Sigmoid colon (tissue), 7 donors: ENCODE measurements at places on chromosomes 16 and 17.

DNA sequence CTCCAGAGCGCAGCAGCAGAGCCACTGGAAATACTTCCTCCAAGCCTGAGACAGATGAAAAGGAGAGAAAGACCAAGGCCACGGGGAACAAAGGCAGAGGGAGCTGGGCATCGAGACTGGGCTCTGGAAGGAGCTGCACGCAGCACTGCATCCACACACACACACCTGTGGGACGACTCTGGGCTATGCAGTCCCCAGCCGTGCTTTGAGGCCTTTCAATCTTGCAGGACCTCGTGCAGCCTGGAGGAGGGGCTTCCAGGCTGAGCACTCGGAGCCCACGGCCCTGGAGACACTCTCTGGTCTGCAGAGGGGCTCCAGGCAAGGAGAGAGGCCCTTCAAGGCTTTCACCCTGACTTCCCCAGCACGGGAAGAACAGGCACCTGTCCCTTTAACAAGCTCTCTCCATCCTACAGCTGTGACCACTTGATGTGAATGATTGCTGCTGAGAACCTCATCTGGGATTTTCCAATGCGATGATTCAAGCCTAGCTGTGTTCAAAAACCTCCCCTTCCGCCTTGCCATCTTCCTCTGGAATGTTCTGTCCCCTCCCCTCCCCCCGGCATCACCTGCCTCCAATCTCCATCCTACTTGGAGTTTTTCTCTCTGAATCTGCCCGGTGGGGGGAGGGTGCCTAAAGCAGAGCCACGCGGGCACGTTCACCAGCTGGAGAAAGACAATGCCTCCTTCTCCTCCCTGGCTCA is 37.5 kb downstream of the RBFOX3 start:
- peak; percentile 26 for DNase-seq

DNA sequence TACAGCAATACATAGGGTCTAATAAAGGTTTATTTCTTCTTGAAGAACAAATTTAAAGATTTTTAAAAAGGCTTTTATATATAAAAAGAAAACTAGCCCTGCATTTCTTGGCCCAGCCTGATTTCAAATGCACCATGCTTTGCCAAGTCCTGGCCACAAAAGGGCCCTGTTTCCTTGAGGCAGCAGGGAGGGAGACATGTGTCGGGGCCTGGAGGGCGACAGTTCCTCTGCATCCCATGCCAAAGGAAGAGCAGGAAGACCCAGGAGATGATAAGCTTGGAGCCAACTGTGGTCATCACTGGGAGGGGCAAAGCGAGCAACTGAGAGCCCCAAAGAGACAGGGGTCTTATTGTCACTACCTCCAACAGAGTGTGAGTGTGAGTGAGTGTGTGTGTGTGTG is 571.5 kb upstream of the PSMD7 start:
- no peak for DNase-seq

DNA sequence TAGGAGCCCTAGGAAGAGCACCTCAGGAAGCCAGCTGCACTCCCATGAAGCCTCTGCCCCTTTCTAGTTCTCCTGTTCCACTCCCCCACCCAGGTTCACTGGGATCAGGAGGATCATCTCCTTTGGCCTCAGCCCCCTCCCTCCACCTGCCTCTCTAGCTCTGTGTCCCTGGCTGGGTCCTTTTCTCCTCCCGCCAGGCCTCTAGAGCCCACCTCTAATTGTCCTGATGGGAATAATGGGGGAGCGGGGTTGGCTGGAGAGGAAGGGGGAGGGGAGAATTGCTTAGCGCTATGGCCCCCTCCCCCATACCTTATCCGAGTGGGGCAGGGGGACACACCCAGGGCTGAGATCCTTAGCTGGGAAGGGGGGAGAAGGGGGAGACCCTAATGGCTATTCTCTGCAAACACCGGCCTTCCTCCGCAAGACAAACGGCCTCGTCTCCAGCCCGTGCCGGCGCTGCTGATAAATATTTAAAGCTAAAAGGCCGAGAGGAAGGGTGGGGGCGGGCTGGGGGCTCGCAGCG is 997 bp downstream of the HOXB7 start:
- DNase-seq = no peak

GRCh38 chr16:83774066-83774465 is 33.7 kb upstream of the HSBP1 start:
- no peak for DNase-seq

GRCh38 chr17:78366109-78366848 is 6.4 kb upstream of the SOCS3 start:
- no peak for DNase-seq

DNA sequence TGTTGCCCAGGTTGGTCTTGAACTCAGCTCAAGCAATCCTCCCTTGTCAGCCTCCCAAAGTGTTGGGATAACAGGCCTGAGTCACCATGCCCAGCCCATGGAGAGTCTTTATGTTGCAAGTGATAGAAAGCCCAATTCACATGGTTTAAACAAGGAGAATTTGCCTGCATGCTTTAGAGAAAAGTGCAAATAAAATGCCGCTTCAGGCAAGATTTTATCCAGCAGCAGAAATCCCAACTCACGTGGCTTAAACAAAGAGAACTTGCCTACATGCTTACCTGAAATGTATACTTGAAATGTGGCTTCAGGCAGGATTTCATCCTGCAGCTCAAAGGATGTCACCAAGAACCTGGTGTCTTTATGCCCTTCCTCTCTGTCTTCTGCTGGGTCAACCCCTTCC is 28.8 kb upstream of the XYLT2 start:
- DNase-seq = no peak

DNA sequence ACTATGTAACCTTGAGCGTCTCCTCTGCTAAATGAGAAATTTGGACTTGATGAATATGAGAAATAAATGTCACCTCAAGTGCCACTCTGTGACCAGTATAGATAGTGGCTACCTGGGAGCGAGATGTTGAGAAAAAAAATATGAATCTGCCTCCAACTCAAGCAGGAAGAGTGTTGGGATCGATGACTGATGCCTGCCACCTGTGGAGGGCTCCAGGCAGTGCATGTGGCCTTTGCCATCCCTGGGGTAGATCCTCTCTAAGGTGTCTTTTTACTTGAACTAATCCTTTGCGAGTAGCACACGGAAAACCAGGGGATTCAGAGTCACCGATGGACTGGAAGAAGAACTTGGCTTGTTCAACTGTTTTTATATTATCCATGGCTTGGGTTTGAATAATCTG is 9.4 kb downstream of the CCDC182 start:
- no peak for DNase-seq

GRCh38 chr17:68924793-68925720 is 30.1 kb downstream of the ABCA8 start:
- DNase-seq = no peak

GRCh38 chr16:85733839-85734170 is 17.1 kb downstream of the C16orf74 start:
- no peak for DNase-seq

- peak; percentile 87 for DNase-seq
These were observed 59.8 kb upstream of the FBXO47 start for GRCh38 chr17:39026980-39027451.

DNA sequence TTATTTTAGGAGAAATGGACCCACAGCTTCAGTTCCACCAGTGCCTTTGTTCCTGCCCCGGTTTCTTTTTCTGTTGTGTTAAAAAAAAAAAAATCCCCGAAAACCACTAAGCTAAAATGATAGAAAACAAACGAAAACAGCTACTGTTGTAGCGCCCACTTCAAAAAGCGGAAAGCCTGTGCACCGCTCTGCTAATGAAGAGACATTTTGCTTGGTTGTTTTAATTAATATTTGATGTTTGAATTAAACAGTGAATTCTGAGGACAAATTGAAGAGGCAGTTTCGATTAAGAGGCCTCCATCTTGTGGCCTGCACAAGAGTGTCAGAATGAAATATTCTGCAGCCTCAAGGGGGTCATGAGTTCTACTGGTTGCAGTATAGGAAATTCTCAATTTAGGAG is 186.7 kb downstream of the RPTOR start:
- no peak for DNase-seq

DNA sequence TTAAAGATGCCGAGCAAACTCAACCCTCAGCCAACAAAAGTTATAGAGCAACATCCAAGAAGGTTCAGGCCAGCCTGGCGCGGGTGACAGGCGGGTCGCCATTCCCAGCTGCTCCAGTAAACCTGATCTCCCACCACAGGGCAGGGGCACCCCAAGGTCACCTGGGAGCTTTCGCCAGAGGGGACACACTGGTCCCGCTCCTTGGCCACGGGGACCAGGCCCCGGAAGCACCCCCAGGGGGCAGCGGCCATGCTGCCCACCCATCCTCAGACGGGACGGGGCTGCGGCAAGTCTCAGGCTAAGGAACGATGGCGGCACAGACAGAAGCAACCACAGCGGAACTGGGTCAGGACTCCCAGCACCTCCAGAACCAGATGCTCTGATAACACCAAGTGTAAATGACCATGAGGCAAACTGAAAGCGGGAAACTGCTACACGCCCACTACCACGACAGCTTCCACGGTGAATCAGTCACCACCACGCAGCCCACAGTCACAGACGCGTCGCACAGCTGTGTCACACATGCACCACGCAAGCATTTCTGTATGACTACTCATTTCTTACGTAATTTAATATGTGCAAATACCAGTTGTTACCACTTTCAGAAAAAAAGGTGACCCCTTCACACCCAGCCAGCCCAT is 14.1 kb upstream of the CCDC154 start:
- DNase-seq = no peak
